NCI-H526 treated with DMSO at 0.1 percent for 48 hours (cell line): ENCODE measurements at places on chromosomes 12 and 14.
A peak's percentile ranks its signal among the peaks of the same experiment; 100 is the strongest.

DNA sequence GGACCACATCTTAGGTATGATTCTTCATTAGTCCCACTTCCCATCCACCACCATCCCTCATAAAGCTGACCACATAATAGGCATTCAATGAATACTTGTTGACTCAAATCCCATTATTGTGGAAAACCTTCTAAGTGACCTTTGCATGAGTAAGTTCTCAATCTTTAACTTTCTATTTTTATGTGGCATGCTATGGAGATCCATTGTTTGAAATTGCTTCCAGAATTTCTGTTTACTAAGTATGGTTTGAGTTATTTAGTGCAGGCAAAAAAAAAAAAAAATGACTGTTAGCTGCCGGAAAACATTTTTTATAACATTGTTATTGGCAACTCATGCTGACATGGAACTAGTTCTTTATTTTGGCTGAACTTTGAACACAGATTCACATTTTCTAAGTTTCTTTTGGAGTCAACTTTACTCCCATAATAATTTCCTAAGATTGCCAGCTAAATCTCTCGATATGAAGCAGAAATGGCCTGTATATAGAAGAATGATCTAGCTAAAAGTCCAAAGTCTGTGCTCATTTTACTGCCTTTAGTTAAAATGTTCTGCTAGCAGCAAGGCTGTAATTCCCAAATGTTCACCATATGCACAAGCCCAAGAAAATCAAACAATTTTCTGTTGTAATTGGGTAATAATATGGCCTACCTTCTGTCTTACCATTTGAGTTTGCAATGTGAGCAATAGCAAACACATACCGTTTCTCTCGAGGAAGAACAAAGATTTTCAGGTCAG lies 77.9 kb downstream of the PTGER2 start:
- no peak for DNase-seq

- DNase-seq = no peak
These were observed at the start of gene SLC24A4 for GRCh38 chr14:92323011-92323915. TSS of gene SLC24A4 (plus strand) at chr14:92323165. CDS start at chr14:92323831, 666 bp downstream.

- DNase-seq = no peak
These were observed 81.1 kb upstream of the ST8SIA1 start for GRCh38 chr12:22415342-22416309.

DNA sequence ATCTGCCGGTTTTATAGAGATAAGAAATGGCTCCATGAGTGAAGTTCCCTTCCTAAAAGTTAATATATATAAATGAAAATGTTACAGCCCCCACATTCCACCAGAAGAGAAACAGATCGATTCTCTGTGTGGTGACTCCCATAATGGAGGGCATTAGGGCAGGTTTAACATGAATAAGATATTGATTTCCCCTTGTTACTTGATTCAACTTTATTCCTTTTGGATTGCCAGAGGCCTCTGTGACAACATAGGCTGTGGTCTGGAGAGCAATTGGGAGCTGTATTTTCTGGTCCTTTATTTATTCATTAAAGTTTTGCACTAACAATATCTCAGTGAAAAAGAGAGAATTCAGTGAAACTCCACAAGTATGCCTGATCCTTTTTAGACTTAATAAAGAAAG lies 125.2 kb upstream of the CCDC196 start:
- no peak for DNase-seq

GRCh38 chr12:66648033-66648735 lies 30.7 kb downstream of the GRIP1 start:
- DNase-seq = no peak

DNA sequence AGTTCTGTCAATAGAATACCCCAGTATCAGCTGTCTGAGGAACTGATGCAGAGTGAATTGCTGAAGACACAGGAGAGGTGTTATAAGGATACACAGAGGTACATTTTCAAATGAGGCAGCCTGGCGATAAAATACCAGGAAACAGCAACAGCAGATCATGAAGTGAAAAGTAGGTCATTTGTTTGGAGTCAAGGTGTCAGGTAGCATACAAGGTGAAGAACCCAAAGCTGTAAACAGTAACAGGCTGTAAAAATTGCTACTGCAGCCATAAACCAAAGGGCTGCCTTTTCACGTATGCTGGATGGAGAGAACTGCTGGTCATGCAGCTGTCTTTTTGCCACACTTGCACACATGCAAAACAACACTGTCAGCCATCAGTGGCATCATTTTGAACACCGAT lies 9.3 kb upstream of the TWF1 start:
- DNase-seq = peak; percentile 39

DNA sequence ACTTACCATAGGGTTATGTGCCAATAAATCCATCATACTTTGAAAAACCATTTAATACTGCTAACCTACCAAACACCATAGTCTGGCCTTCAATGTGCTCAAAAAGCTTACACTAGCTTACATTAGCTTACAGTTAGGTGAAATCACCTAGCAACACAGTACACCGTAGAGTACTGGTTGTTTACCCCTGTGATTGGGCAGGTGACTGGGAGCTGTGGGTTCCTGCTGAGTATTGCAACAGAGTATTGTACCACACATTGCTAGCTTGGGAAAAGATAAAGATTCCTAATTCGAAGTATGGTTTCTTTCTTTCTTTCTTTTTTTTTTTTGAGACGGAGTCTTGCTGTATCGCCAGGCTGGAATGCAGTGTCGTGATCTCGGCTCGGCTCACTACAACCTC lies 5.6 kb downstream of the ATP5MC2 start:
- DNase-seq = no peak

- DNase-seq = no peak
These were observed 65.5 kb upstream of the SLCO1C1 start for GRCh38 chr12:20629414-20630156.

DNA sequence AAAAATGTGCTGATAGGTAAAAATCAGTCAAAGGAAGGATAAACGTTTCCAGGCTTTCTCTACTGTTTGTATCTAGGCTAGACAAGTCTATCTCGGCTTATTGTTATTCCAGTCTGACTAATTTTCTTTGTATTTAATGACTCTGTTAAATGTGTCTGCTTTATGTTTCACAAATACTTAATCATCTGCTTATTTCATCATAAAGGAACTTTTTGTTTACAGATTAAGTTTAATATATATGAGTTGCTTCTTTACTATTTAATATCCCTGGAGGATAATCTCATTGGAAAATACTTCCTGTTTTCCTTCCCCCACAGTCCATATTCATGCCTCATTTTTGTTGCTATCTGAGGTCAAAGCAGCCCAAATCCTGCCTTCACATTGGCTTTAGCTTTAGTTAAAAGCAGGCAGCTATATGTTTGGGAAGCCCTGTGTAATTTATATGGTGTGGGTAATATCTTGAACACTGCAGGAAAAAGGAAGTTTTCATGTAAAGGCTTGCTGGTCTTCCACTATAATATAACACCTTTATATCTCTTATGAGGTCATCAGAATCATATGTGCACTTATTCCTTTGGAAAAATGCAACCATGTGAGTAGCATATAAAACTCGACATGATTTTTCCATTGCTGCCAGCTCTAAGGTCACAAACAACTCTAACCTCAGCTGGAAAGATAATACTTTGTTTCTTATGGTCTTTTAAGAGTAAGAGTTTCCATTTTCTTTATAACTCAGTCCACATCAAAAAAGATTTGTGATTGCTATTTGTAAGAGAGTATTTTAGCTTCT lies 76.8 kb downstream of the ALX1 start:
- no peak for DNase-seq

DNA sequence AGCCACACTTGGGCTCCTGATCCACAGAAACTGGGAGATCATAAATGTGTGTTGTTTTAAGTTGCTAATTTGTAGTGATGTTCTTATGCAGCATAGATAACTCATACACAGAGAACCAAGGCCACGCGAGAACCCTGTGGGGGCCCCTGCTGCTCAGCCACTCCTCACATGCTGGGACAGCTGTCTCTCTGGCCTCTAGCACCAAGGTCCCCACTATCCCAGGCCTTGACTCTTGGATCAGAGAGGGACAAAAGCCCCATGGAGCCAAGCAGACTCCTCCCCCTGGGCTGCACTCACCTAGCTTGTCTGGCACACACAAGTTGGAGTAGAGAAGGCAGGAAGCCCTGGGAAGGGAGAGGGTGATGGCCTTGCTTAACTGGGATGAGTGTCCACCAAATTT lies 11.3 kb downstream of the PLD4 start:
- DNase-seq = no peak

DNA sequence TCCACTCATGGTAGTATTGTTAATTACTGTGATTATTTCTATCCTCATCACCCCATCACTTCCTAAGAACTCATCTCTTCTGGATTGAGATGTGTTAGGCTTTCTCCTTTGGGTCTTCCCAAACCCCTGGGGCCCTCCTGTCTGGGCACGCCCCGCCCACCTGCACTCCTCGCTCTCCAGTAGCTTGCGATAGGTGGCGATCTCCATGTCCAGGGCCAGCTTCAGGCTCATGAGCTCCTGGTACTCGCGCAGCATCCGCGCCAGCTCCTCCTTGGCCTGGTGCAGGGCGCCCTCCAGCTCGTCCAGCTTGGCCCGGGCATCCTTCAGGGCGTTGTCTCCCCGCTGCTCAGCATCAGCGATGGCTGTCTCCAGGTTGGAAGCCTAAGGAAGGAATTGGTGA lies 6.8 kb downstream of the KRT71 start:
- DNase-seq = no peak

GRCh38 chr12:45638386-45638785 lies 91.1 kb upstream of the ARID2 start:
- DNase-seq = no peak

- no peak for DNase-seq
These were observed 444.3 kb upstream of the RGS6 start for GRCh38 chr14:71487941-71488340.

GRCh38 chr14:44149597-44149996 lies 357.5 kb downstream of the FSCB start:
- DNase-seq = peak; percentile 30

DNA sequence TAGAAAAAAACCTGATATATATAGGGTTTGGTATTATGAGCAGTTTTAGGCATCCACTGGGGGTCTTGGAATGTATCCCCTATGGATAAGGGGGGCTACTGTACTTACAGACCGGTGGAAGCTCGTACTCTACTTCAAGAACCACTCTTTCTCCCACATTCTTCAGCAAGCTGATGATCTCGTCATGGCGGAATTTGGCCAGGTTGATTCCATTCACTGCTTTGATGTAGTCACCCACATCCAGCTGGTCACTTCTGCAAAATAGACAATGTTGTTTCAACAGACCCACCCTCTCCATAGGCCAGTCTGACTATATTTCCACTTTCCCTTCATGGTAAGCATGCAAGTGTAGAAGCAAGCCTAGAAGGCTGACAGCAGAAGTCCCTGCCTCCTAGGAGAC lies 139.9 kb downstream of the GRIP1 start:
- DNase-seq = no peak

GRCh38 chr12:74539261-74539660 lies 1.6 kb downstream of the ATXN7L3B start:
- DNase-seq = no peak

DNA sequence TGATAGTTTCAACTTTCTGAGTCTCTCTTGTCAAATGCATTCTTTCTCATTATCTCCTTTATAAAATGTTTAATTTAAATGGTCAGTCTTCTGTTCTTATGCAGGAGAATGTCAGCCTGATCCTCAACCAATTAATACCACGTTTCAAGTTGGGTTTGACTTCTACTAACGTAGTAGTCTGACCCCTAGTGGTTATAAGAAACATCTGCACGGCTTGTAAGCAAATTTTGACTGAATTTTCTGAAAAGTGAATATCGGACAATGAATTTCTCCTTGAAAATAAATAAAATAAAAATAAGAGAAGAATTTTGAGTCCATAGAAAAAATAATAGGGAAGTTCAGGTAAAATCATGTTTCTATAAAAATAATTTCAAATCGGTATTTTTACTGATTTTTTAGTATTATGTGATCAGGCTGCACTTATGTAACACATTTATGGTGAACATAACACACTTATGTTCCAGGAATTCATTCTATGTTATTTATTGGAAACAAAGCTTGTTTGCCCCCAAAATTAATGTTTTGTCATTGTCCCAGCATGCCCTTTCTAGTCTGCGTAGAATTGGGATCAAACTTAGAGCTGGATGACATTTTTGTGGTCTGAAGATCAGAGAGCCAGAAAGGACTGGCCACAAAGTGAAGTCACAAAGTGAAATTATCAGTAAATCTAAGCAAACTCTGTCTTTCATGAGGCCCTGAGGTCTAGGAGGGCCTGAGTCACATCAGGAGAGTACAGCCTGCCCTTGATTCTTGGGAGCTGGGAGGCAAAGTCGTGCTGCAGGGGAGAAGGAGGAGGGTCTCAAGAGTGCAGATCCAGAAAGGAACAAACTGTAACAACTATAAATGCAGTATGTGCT lies 101.2 kb upstream of the STXBP6 start:
- peak; percentile 22 for DNase-seq

DNA sequence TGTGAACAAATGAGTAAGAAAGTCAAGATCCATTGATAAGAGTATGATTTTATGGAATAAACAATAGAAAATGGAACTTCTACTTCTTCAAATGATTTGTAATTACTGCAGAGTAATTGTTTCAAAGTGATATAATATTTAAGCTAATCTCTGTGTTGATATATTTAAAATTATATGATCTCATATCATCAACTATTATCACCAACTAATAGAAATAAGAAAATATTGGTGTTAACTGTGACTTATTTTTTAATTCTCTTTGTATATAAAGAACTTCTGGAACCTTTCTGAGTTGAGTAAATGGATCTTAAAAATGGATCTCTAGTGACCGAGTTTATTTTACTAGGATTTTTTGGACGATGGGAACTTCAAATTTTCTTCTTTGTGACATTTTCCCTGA lies at the start of gene OR4L1:
OR4L1 (plus strand) TSS at position 301 of the 400 bp plus-strand sequence; CDS start at position 301, 0 bp downstream.
- no peak for DNase-seq

GRCh38 chr12:127295630-127296029 lies 971.3 kb upstream of the TMEM132C start:
- DNase-seq = no peak

GRCh38 chr14:71236487-71236886 lies 329.2 kb downstream of the PCNX1 start:
- no peak for DNase-seq

- peak; percentile 68 for DNase-seq
These were observed at the start of gene CLSTN3 for GRCh38 chr12:7129872-7130691. TSS of gene CLSTN3 (plus strand) at chr12:7130371. CDS start at chr12:7130649, 278 bp downstream.

GRCh38 chr12:108638141-108638827 lies 4.6 kb upstream of the SELPLG start:
- peak; percentile 75 for DNase-seq

GRCh38 chr14:77918448-77918847 lies 118.5 kb downstream of the ADCK1 start:
- peak; percentile 89 for DNase-seq

DNA sequence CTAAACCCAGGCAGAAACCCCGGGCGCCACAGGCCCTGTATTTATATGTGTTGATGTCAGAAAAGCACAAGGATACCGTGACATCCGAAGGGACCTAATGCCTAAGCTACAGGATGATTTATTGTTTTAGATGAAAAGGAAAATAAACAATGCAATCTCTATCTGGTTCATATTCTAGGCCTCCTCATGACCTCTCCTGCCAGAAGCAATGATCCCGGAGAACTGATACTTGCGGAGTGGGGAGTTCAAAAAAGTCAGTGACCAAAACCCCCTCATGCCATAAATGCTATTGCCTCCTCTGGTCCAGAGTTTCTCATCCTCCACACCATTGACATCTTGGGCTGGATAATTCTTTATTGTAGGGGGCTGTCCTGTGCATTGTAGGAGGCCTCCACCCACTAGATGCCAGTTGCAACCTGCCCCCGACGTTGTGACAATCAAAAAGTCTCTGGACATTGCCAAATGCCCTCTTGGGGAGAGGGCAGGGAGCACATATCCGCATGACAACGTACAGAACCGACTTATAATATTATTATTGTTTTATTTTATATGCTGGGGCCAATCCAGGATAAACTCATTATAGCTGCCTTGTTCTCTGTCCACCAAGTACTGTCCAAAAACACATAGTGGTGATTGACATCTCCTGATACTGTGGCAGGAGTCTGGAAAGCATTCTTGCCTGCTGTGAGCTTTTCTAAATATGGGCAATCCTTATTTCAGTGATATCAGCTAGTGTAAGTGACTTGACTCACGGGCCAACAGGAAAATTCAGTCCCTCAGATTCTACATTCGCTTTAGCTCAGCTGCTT lies 1.1 kb upstream of the CSRP2 start:
- no peak for DNase-seq
